Sciatic nerve (tissue), 2 donors: ENCODE measurements at places on chromosomes 5 and 9.

DNA sequence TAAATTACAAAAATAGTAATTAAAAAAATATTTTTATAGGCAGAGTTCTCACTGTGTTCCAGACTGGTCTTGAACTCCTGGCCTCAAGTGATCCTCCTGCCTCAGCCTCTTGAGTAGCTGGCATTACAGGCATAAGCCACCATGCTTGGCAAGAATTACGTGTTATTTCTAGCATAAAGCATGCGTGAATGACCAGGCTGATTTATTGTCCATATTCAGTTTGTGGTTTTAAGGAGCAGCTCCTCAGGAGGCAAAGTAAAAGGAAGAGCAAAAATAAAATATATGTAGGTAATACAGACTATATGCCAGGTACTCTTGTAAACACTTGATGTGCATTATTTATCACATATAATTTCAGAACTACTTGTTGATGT is 7.1 kb upstream of the CD180 start:
- no peak for DNase-seq

DNA sequence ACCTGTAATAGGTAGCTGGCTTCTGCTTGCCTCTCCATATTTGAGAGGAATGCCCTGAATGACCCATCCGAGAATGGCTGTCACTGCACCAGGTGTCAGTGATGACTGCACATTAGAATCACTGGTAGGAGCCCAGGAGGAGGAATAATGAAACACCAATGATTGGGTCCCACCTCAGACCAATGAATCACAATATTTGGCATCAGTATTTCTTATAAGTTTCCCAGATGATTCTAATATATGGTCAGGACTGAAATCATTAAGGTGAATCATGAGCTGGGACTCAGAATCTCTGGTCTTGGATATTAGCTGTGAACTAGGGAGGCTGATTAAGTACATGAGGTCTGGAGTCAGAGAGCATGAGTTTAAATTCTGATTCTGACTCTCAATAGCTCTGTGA is 23.4 kb downstream of the ARSB start:
- DNase-seq: no peak

GRCh38 chr5:135041145-135041587 is 7.1 kb upstream of the PITX1 start:
- DNase-seq: no peak

DNA sequence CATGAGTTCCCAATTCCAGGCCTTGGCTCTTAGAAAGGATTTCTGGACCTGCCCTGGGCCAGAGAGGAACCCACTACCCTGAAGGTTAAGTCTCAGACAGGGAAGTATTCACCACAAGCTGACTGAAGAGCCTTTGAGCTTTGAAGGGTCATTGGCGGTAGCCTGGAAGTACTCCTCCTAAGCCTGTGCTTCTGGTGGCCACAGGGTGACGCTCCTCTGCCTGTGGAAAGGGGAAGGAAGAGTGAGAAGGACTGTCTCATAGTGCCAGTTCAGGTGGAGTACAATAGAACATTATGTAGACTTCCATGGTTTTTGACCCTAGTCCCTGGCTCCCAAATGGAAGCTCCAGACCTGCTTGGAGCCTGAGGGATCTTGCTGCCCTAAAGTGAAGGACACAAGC is 1233.2 kb upstream of the CDH6 start:
- DNase-seq: no peak

DNA sequence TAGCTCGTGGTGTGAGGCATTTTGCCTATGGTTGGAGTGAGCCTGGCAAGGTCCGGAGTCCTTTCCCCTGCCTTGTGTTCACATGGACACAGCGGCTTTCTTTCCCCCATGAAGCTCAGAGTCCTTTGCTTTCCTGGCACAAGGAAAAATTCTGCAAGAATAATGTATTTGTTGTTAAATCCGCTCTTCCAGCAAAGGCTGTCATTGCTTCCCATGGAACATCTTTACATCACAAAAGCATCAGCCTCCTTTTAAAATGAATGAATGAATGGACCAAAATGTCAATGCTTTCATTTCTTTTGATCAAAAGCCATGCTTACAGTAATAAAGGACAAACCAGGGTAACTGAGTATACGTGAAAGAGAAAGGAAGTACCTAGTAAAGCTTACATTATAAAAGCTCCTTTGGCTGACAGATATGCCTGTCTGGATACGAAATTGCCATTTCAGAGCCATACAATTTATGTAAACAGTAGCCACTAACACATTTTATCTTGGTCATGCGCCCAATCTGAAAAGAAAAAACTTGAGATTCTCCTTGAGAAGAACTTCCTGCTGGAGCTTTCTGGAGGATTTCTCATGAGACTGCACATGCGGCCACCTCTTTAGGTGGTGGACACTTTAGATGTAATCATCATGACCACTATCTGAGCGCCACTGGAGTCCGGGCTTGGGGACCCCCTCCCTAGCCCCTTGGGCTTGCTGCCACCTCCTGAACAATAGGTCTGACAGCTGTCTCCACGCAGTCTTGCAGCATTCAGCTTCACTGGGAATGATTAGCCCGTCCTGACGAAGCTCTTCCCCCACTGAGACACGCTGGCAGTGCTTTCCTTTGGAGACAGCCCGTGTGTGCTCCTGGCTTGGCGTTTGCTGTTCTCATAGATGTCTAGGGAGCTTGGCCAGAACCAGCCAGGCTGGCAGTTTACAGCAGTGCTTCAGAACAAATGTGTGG is 355.9 kb downstream of the ADAMTS6 start:
- DNase-seq: no peak

- DNase-seq: no peak
Observed at GRCh38 chr9:114164191-114164794, 9.0 kb downstream of the COL27A1 start.

DNA sequence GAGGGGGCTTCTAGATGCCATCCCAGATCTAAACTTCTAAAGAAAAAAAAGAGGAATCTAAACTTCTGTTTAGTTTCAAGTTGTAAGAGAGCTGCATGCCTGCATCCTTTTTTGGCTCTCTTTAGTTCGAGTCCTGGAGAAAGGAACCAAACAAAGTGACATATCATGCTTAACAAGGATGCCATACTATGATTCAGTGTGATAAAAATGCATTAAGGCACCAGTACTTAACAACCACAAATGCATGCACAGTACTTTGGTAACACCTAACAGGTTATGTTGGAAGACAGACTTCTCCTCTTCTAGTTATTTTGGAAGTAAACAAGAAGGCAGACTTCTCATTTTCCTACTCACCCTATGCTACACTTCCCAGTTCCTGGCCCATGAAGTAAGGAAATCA is 27.3 kb downstream of the NME5 start:
- DNase-seq: no peak

DNA sequence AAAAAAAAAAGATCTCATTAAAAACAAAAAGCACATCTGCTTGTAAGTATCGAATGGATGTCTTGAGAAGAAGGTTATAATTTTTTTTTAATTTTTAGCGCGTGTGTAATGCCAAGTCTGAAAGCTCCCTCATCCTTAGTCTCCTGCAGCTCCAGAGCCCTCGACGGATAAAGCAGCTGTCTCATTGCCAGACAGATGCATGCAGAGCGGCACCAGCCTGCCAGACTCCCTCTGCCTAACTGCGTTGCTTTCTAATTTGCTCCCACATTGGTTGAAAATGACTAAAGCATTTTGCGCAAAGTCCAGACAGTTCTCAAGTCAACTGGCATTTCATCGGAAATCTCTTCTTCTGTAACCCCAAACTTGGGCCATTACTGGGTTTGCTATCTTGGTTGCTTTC is 29.4 kb downstream of the OLFM1 start:
- DNase-seq: no peak

DNA sequence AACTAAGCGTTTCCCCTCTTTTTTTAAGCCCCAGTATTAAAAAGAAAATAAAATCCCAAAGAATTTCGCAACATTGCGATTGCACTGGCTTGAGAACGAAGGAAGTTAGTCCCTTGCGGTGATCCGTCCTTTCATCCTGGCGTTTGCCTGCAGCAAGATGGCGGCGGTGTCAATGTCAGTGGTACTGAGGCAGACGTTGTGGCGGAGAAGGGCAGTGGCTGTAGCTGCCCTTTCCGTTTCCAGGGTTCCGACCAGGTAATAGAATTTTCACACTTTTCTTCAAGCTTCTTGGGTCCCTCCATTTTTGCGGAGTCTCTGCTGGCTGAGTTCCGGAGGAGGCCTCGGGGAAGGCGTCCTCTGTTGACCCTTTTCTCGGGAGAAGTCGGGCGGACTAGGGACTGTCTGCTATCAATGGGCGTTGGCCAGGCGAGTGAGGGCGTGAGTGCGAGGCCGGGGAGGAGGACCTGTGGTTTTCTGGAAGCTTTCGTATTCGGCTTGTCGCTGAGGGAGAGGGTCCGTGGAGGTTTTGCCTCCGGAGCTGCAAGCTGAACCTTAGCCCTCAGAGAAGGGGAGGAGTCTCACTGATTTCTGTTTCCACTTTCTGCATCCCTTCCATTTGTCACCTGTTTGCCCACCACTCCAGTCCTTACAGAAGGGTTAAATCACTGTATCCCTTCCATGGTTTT is at the start of gene NDUFS4:
Gene NDUFS4 (plus strand): TSS at position 134 of the 686 bp plus-strand sequence. CDS start 24 bp downstream, at position 158.
- peak; percentile 92 for DNase-seq

DNA sequence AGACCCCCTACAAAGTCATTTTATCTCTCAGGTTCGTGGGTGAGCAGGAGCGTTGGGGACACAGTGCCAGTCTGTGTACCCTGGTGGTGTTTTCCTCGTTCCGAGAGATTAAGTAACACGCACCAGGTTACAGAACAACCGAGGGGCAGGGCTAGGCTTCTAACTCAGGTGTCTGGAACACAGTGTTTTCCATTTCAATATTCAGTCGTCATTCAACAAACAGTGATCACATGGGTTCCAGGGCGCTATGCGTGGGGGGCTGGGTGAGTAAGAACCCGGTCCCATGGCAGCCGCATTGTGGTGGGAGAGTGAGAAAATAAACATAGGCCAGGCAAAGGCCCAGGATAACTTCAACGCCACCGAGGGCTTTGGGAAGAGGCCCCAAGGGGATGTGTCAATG is 55.9 kb upstream of the RNU6ATAC start:
- DNase-seq: no peak

DNA sequence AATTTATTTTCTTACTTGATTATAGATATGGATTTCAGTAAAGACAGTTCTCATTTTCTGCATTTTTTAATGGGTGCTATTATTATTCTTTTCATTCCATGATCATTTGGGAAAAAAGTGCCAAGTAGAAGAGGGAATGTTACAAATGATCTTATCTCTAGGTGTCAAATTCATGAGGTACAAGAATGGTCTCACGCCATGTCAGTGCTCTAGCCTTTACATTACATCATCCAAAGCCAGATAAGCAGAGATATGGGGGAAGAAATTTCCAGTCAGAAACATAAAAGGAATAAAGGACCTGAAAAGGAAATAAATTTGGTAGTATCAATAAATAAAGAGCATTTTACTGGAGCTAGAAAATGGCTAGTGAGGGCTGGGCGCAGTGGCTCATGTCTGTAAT is 1544.2 kb upstream of the CDH6 start:
- DNase-seq: no peak

DNA sequence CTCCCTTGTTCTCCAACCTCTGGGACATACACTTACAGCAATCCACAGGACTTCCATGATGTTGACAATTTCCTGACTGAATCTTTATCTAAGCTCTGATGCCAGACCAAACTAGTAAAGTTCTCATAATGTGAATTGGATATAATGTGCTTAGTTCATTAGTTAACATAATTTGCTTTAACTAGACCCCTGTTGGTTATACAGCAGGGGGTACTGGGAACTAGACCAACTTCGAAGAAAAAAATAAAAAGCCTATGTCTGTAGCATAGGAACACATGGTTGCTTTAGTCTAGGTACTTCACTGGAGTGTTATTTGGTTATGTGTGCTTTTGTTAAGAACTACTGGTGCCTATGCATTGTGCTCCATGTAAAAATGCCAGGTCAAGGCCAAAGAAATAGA is 173.8 kb downstream of the ADAMTS6 start:
- no peak for DNase-seq

DNA sequence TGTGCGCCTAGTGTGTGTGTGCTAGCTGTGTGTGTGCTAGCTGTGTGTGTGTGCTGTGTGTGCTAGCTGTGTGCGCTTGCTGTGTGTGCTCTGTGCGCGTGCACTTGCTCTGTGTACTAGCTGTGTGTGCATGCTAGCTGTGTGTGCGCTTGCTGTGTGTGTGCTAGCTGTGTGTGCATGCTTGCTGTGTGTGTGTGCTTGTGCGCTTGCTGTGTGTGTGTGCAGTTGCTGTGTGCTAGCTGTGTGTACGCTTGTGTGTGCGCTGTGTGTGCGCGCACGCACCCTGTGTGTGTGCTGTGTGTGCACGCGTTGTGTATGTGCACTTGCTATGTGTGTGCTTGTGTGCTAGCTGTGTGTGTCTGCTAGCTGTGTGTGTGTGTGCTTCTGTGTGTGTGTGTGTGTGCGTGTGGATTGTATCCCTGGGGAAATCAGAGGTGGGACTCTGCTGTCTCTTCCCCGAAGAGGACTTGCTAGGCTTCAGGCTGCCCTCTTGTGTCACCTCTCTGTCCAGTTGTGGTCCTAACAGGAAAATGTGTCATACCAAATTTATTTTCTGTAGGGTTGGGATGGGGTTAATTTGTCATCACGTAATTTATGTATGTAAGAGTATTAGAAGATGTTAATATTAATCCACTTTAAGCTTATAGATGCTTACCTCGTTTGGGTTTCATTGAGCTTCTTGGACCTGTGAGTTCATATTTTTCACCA is 38.9 kb downstream of the TPPP start:
- no peak for DNase-seq

DNA sequence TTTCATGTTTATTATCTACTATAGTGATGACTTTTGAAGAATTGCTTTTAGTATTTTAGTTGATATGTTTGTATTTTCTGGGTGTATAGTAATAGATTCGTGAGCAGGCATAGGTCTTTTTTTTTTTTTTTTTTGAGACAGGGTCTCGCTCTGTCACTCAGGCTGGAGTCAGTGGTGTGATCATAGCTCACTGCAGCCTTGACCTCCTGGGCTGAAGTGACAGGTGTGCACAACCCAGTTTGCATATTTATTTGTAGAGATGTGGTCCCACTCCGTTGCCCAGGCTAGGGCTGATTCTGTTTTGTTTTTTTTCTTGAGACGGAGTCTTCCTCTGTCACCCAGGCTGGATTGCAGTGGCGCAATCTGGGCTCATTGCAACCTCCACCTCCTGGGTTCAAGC is 11.9 kb downstream of the ERBIN start:
- DNase-seq: no peak

DNA sequence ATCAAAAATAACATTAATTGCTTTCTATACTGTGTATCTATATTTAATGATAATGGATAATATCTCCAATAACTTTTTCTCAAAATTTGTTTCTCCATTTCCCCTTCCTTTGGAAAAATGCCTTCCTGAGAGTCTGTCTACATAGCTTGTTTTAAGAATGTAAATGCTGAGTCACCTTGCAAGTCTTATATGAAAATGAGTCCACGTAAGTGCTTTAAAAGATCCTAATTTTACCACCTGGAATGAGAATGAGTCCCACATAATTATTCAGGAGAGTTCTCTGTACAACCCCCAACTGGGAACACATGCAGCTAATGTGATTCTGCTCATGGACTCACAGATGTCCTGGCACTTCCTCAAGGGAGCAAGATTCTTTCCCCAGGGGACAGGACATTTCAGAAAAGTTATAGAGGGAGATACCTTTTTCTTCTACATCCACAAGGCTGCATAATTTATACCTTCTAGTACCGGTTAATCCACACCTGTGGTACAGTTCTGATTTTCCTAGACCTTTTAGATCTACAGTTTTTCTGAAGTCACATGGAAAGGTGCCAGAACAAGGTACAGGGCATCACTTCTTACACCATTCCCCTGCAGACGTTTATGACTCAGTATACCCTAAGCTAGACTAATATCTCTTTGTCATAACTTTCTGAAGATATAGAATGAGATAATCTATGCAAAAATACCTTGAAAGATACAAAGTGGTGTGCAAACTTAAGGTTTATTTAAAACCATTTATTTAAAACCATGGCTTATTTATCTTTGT is 314.1 kb downstream of the CETN3 start:
- no peak for DNase-seq
